Right ventricle myocardium superior (tissue), 1 donor: ENCODE measurements at places on chromosomes 3 and 15. TPM values are rescaled to one million over a fixed set of nuclear protein-coding genes. Genes with fewer than 3 reads are reported as not detected.

DNA sequence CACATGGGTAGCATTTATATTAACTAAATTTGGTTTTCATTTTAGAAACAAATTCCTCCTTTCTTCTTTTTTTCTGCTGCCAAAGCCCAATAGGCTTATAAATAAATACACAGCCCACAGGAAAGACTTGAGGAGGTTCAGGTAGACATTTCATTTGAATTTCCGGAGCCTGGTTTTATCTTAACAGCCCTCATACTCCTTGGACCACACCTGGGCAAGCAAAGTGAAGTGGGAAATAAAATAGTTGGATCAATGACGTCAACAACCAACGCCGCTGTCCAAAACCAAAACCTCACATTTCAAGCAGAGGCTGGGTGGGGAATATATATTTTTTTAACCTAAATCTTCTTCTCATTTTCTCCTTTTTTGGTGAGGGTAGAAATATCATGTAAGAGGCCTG is 53.2 kb downstream of the RFTN1 start:
- DNase-seq = no peak

GRCh38 chr3:37825744-37826400 is 35.8 kb upstream of the CTDSPL start:
- no peak for DNase-seq

GRCh38 chr15:41861736-41862356 is 23.2 kb downstream of the PLA2G4B start:
- DNase-seq = no peak

The TMEM158 gene
- total RNA-seq = 0.48 TPM

DNA sequence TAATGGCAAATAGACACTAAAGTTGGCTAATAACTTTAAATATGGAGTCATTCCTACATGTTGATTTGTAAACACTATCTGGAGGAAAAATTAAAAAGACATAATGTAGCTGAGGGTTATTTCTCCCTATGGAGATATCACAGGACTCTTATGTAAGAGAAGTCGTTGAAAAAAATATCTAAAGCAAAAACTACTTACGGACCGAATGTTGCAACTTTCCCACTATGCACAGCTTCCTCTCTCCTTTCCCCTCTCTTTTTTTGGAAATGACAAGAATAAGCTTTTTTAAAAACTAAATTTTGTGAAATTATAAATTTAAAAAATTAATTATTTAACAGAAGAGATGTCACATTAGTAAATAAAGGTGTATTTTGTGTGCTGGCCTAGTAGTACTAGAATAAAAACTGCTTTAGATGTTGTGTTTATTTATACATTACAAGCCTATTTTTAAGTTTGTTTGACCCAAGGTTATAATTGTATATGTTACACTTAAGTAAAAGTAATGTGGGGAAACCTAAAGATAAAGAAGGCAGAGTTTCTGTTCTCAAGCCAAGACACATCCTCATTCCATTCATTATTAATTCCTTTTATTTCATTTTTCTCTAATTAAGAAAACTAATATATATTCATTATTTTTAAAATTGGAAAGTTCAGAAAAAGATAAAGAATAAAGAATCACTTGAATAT is 20.7 kb upstream of the PPARG start:
- no peak for DNase-seq

GRCh38 chr3:73657186-73657585 is 32.4 kb upstream of the PDZRN3 start:
- DNase-seq = no peak

The PPP1R14D gene
- total RNA-seq = not detected

The KLHL24 gene
- 249 TPM for total RNA-seq

DNA sequence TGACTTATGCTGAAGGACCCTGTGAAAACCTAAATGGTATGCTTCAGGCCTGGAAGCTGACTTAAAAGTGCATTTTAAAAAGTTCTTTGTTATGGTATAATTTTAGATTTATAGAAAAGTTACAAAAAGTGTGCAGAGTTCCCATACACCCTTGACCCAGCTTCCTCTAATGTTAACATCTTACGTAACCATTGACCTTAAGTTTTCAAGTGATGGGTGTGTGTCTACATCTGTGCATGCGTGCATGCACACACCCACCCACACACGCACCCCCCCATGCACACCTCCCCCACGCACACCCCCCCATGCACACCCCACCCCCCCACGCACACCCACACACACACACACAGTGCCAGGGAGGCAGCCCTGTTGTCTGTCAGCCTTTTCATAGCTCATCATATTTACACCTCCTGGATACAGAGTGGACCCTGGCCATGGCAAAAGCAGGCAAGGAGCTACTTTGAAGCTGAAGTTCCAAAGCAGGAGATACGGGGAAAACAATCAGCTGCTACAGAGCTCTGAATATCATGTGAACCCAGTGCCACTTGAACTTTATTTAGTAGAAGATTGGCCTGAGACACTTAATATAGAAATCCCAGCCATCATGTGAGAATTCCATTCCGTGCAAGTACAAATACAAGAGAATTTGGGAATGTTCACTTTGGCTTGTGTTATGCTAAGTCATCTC is 30.0 kb upstream of the TRAK1 start:
- DNase-seq = peak; percentile 57

DNA sequence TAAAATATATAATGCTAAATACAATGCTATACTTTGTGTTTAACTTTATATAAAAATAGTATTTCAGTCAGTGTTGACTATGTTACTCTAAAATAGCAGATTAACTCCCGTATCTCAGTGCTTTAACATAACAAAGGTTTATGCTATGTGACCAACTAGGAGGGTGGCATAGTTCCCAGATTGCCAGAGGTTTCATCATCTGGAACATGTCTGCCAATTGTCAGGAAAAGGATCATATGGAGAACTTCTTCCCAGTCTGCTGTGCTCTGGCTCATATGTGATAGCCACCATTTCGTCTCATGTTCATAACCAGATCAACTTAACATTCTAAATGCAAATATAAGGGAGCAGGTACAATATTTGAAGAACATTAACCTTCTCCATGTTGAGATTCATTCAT is 720.2 kb downstream of the MCTP2 start:
- DNase-seq = no peak

DNA sequence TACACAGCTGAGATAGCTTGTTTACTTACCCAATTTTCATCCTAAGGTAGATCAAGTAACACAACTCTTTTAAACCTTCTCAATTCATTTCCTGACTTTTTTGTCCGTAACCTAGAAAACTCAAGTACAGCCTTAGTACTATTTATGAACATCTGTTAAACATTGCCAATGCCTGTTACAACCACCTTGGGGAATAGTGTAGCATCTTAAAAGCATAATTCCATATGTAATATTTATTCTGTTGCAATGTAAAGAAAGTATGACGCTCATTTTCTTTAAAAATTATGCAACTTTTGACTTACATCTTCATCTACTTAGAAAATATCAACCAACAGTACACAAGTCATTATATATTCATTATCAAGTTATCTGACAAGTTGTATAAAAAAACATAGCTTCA is 54.6 kb downstream of the SUCLG2 start:
- DNase-seq = no peak
